Iris pigment epithelial cell (primary cell): ENCODE measurements at places on chromosomes 5 and 9.

- DNase-seq, result peak; percentile 66
Measured at GRCh38 chr5:78345485-78345884, 14.9 kb upstream of the SCAMP1 start.

DNA sequence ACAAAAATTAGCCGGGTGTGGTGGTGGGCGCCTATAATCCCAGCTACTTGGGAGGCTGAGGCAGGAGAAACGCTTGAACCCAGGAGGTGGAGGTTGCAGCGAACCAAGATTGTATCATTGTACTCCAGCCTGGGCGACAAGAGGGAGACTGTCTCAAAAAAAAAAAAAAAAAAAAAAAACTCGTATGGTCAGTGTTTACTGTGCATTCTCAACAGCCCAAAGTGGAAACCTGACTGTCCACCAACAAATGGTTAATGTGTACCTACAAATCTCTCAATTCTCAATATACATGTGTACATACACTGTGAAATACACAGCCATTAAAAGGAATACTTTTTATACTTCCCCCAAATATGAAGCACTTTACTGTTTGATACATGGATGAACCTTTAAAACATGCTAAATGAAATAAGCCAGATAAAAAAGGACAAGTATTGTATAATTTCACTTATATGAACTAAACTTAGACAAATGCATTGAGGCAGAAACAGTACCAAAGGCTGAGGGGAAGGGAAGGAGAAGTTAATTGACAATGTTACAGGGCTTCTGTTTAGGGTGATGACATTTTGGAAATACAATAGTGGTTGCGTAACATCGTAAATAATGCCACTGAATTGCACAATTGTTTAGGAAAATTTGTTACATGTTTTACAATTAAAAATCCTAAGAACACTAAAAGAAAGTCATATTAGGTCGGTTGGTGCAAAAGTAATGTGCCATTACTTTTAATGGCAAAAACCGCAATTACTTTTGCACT, 16.5 kb downstream of the DNAJA1 start:
- peak; percentile 33 for DNase-seq

GRCh38 chr5:154355129-154355611, 90.6 kb upstream of the SAP30L start:
- DNase-seq, result no peak

DNA sequence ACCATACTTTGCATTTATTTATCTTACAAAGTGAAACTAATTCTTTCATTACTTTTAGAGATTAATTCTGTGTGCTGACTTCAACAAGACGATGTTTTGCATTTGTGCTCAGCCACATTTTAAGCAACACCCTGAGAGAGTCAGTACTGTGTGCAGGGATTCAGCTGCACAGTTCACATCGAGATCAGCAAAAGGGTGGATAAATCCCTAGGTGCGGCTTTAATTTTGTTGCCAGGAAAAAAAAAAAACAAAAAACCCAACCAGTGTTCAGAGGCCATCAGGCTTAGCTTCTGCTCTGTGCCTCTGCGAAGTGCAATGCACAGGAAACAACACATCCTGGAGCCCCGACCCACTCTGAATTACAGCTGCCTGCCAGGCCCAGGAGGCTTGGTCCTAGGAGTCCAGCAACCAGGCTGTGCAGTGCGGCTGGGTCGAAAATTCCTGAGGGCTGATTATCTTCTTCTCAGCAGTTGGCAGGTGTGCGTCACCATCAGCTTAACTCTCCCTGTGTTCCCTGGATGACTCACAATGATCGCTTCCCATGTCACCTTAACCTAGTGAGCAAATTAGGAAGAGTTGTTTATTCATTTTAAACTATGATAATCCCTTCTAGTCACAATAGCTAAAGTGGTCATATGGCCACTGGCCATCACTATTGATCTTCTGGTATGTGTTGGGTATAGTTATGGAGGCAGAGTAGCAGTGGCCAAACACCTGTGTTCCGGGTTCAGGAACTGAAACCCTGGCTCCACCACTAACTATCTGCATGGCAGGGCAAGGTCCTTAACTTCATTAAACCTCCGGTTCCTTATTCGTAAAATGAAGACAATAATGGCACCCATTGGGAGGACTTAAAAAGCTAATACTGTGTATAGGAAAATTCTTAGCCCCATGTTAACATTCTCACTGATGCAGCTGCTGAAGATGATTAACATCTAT, 31.2 kb upstream of the NDUFB6 start:
- peak; percentile 54 for DNase-seq

DNA sequence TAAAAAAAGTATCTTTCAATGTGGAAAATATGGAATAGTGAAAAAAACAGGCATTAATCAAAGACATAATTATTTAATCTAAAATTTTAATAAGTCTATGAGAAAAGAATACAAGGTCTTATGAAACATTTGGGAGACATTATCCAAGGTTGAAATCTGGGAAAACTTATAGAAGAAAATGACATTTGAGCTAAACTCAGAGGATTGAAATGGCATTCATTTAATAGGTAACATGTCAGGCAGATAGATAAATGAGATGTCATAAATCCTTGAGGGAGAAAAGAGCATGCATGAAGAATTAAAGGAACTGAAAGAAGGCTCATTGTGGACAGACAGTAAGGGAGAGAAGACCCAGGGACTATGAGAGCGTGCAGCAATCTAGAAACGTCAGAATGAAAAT, 284.4 kb downstream of the PRR16 start:
- DNase-seq, result no peak

DNA sequence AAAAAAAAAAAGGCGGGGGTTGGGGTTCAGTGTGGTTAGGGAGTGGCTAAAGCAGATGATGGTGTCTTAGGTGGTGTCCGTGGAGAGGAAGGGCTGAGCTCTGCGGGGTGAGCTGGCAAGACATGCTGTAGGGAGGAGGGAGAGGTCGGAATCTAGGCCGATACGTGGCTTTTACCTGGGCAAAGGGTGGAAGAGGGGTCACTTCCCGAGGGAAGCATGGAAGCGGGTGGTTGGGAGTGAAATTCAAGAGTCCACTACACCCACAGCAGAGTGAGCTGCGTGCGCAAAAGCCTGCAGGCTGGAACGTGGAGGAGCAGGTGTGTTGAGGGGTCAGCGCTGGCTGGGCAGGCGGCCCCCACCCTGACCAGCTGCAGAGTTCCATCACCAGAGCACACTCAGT, 17.8 kb downstream of the TBC1D9B start:
- no peak for DNase-seq

- no peak for DNase-seq
Measured at GRCh38 chr5:160641405-160641804, 210.6 kb downstream of the ATP10B start.

- peak; percentile 10 for DNase-seq
Measured at GRCh38 chr5:56023296-56023695, 28.5 kb upstream of the IL6ST start.

DNA sequence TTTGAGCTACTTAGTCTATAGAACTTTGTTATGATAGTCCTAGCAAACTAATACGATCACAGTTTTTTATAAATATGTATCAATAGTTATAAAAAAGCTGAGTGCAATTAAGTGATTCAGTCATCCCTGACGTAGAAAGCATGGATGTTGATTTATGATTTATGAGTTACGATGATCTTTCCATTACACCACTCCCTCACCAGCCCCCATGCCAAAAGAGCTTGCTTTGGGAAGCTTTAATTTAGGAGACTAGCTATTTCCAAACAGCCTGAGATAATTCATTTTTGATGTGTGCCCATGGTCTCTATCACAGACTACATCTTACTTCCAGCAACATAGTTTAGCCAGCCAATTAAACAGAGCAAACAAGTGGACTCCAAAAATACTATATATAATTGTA, 256.8 kb downstream of the GABRG2 start:
- DNase-seq, result no peak

- no peak for DNase-seq
Measured at GRCh38 chr9:36845844-36846243, 188.2 kb downstream of the PAX5 start.

- peak; percentile 86 for DNase-seq
Measured at GRCh38 chr5:93790401-93790800, 49.0 kb upstream of the POU5F2 start.

DNA sequence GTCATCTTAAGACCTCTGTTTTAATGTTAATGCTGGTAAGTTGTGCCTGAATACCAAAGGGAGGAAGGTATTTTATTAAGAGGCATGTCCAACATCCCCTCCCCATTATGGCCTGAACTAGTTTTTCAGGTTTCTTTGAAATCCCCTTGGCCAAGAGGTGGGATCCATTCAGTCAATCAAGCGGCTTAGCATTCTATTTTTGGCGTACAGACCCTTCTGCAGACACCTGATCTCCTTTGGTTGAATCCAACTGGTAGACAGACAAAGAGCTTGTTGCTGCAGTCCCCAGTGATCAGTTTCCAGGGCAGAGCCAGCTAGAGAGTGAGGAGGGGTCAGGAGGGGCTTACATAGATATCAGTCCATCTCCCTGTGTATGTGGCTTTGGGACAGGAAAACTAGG, 7.9 kb upstream of the KCNMB1 start:
- no peak for DNase-seq

GRCh38 chr5:168114444-168115017, 176.9 kb upstream of the WWC1 start:
- DNase-seq, result peak; percentile 23

- DNase-seq, result peak; percentile 60
Measured at GRCh38 chr9:15244001-15244441, 63.0 kb downstream of the TTC39B start.

GRCh38 chr5:154713615-154714125, 41.5 kb upstream of the LARP1 start:
- peak; percentile 43 for DNase-seq

DNA sequence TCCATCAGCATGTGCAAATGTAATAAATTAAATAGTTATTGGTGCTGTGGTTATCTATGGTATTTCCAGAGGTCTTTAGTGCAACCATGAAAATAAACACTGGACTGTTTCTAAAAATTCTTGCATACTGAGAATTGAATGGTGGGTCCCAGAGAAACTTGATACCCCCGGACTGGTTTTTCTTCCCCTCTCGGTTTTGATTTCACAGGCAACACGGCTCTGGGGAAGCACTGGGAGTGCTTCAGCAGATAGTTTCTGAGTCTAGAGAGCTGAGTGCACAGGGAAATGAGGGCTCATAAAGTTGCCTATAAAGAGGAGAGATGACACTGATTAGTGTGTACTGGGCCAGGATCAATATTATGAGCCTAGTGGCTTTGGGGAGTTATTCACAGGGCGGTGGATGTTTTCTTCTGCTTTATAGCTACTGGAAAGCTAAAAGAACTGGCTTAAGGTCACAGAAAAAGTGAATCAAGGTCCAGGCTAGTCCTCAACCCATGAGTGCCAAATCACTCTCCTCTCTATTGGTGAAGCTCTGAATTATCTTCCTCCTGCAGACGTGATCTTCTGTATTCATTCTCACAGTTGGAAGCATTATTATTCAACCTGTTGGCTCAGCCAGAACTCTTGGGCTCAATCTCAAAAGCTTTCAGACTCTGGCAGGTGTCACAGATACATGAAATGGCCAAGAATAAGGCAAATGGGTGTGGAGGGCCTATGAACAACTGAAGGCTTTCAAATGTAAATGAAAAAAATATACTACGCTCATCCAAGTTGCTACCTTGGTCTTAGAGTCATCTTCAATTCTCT, 170.2 kb upstream of the HMHB1 start:
- DNase-seq, result peak; percentile 86

DNA sequence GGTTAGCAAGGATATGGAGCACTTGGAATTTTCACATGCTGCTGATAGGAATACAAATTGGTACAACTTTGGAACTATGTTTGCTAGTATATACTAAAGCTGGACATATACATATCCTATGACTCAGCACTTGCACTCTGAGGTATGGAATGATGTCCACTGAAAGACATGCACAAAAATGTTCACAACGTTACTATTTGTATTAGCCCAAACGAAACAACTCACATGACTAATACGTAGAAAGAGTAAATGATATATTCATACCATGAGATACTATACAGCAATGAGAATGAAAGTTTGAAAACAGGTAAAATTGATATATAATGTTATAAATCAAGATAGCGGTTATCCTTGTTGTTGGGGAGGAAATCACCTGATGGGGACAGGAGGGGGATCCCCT, 45.5 kb upstream of the CDC42SE2 start:
- DNase-seq, result peak; percentile 71

DNA sequence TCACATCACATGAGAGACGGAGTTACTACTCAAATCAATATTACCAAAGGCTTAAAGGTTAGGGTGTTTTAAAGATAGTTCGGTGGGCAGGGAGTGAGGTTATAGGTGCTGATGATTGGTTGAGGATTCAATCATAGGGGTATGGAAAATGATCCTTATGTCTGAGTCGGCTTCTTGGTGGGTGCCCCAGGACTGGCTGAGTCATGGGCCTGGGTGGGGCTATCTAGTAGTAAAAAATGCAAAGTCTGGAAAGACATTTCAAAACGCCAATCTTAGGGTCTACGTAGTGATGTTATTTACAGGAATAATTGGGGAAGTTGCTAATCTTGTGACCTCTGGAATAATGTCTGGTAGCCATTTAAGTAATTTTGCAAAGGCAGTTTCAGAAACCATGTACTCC, 15.2 kb upstream of the SPIN1 start:
- DNase-seq, result no peak

DNA sequence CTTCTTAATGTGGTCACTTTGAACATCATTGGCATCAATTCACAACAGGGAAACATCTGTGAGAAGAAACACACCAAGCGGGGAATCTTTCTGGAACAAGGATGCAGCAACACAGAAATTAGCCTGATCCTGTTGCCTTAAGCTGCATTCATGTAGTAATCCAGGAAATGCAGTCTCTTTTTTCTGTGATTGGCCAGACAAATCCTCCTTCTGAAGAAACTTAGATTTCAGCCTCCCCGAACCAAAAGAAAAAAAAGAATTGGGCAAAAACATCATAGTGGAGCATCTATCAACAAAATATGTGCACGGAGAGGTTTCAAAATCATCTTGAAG, 7.2 kb upstream of the XPA start:
- DNase-seq, result no peak

GRCh38 chr5:26482810-26483375, 555.5 kb downstream of the CDH9 start:
- peak; percentile 30 for DNase-seq

DNA sequence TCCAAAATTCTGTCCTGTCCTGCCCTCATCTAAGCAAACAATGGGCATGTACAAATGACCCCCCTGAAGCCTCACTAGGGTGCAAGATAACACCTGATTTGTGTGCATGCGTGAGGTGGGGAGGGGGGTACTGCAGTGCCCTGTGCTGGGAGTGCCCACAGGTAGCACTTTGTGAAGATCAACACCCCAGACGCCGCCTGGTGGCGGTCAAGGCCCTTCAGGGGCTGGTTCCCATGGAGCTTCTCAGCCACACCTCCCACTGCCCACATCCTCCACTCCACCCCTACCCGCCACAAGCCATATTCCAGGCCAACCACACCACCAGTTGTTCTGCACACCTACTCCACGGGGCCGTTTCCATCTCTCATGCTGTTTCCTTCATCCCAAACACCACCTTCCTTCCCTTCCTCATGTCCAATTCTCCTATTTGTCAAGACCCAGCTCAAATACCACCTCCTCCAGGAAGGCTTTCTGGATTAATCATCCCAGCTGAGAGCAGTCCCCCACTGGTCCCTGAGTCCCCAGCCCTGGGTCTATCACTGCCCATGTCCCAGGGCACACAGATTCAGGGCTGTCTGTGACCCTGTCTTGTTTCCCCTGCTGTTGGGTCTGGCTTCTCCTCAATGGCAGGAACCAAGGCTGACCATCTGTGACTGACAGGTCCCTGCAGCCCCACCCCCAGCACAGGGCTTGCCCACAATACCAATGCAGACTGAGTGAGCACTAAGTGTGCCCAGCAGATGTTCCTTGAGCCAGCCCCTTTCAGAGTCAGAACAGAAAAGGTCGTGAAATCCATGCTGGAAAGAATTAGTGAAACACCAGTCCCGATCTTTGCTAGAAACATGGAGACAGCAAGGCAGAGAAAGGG, 178.4 kb downstream of the PAX5 start:
- no peak for DNase-seq

GRCh38 chr5:131944702-131945550, 537 bp downstream of the MEIKIN start:
- DNase-seq, result no peak

- DNase-seq, result no peak
Measured at GRCh38 chr9:93562157-93562556, 14.2 kb upstream of the PHF2 start.
